CD4-positive, CD25-positive, alpha-beta regulatory T cell (primary cell): ENCODE measurements at places on chromosomes 5 and 9. TPM values are rescaled to one million over a fixed set of nuclear protein-coding genes. Genes with fewer than 3 reads are reported as not detected.

GRCh38 chr9:27856054-27856453 lies 282.8 kb upstream of the C9orf72 start:
- no peak for DNase-seq
- H3K27me3 ChIP-seq = no peaks in the 10 kb centered on the region
- no peaks in the 10 kb centered on the region for H3K36me3 ChIP-seq
- H3K4me3 ChIP-seq = no peak overlapping the region
- H3K27ac ChIP-seq = no peak overlapping the region

GRCh38 chr5:14557203-14557770 lies 24.3 kb upstream of the OTULINL start:
- peaks cover 3% of the 10 kb centered on the region for H3K27me3 ChIP-seq
- no peak overlapping the region for H3K4me3 ChIP-seq
- no peak overlapping the region for H3K27ac ChIP-seq
- DNase-seq = no peak

- no peaks in the 10 kb centered on the region for H3K36me3 ChIP-seq
- H3K4me1 ChIP-seq = no peaks in the 10 kb centered on the region
- no peak overlapping the region for H3K27ac ChIP-seq
- no peak overlapping the region for H3K4me3 ChIP-seq
- DNase-seq = no peak
- no peaks in the 10 kb centered on the region for H3K27me3 ChIP-seq
Measured at GRCh38 chr9:1722404-1722803, 292.7 kb upstream of the SMARCA2 start.

GRCh38 chr5:17794201-17794600 lies 159.9 kb downstream of the TAF11L14 start:
- no peak for DNase-seq
- no peaks in the 10 kb centered on the region for H3K36me3 ChIP-seq
- no peak overlapping the region for H3K4me3 ChIP-seq

- H3K4me1 ChIP-seq = no peaks in the 10 kb centered on the region
- H3K36me3 ChIP-seq = peaks cover 34% of the 10 kb centered on the region
- no peak overlapping the region for H3K4me3 ChIP-seq
- DNase-seq = no peak
Measured at GRCh38 chr9:131214876-131215275, 61.4 kb downstream of the FAM78A start.

- no peaks in the 10 kb centered on the region for H3K27me3 ChIP-seq
- no peaks in the 10 kb centered on the region for H3K36me3 ChIP-seq
- no peak overlapping the region for H3K27ac ChIP-seq
- no peak overlapping the region for H3K4me3 ChIP-seq
- no peak for DNase-seq
Measured at GRCh38 chr9:88531920-88532698, 2.9 kb upstream of the NXNL2 start.

GRCh38 chr9:120891884-120892747 lies 15.1 kb upstream of the PHF19 start:
- peaks cover 84% of the 10 kb centered on the region for H3K4me1 ChIP-seq
- DNase-seq = peak; percentile 60
- H3K4me3 ChIP-seq = peak overlapping the region; percentile 72
- no peaks in the 10 kb centered on the region for H3K27me3 ChIP-seq

DNA sequence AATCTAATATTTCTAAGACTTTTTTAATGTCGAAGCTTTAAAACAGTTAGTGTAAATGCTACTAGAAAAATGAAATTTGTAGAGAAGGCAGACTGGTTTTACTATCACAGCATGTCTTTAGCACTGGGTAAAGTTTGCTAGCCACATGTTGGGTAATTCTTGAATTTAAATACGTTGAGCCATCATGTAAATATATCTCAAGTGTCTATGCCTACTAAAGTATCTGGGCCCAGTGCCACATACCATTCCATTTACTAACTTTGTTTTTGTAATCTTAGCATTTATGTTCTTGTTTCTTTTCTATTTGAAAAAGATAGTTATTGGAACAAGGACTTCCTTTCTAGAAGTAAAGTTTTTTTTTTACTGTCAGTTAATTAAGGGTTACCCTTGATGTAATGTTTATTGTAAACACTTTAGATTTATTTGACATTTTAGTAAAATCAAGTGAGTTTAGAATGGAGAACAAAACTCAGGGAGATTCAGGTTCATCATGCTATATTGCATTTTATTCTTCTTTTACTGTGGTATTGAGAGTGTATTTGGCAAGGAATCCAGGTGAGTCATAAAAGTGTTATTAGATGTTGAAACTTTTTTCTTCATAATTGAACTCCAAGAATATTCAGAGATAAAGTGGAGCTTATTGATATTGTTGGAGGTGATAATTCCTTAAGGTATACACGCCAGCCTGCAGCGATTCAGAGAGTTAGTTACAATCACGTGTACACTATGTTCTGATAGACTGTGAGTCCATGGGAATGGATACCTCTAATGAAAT lies 182.4 kb downstream of the CCDC171 start:
- no peak overlapping the region for H3K4me3 ChIP-seq
- no peak overlapping the region for H3K27ac ChIP-seq
- no peaks in the 10 kb centered on the region for H3K27me3 ChIP-seq

DNA sequence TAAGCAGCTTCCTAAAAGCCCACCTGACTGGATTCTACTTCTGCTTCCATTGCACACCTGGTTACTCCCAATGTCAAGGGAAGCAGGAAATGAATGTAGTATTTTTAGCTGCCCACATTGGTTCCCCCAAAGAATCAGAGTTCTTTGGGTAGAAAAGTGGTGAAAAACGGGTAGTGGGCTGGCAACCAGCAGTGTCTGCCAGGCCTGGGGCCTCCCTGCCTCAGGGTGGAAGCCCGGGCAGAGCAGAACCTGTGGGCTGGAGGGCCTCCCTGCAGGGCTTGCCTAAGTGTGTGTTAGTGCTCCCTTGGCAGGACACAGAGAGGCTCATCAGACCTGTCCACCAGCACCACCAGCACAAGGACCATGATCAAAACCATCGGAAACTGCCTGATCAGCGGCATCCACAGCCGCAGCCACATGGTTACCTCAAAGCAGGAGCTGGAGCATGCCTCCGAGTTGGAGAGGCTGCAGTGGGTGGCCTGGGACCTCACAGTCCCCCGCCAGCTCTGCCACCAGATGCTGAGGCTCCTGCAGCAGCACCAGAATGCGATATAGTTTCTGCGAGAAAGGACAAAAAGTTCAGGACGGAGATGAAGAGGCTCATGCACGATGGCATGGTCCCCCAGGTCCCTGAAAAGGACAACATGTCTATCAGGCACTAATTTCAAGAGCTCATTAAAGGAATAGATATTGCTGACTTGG lies 72.2 kb downstream of the PTPDC1 start:
- DNase-seq = no peak
- no peak overlapping the region for H3K4me3 ChIP-seq
- no peaks in the 10 kb centered on the region for H3K27me3 ChIP-seq
- no peaks in the 10 kb centered on the region for H3K36me3 ChIP-seq

- no peak overlapping the region for H3K4me3 ChIP-seq
- H3K36me3 ChIP-seq = peaks cover 55% of the 10 kb centered on the region
- no peak overlapping the region for H3K27ac ChIP-seq
- H3K4me1 ChIP-seq = no peaks in the 10 kb centered on the region
- no peaks in the 10 kb centered on the region for H3K27me3 ChIP-seq
Measured at GRCh38 chr5:173108914-173109313, 35.4 kb upstream of the BNIP1 start.

- no peak overlapping the region for H3K27ac ChIP-seq
- no peak overlapping the region for H3K4me3 ChIP-seq
- H3K4me1 ChIP-seq = no peaks in the 10 kb centered on the region
- no peaks in the 10 kb centered on the region for H3K36me3 ChIP-seq
- no peak for DNase-seq
- no peaks in the 10 kb centered on the region for H3K27me3 ChIP-seq
Measured at GRCh38 chr9:22921742-22922141, 475.1 kb downstream of the DMRTA1 start.

GRCh38 chr5:173198049-173198448 lies 37.0 kb downstream of the NKX2-5 start:
- no peak overlapping the region for H3K4me3 ChIP-seq
- DNase-seq = no peak
- no peaks in the 10 kb centered on the region for H3K4me1 ChIP-seq
- no peaks in the 10 kb centered on the region for H3K27me3 ChIP-seq
- H3K36me3 ChIP-seq = no peaks in the 10 kb centered on the region

DNA sequence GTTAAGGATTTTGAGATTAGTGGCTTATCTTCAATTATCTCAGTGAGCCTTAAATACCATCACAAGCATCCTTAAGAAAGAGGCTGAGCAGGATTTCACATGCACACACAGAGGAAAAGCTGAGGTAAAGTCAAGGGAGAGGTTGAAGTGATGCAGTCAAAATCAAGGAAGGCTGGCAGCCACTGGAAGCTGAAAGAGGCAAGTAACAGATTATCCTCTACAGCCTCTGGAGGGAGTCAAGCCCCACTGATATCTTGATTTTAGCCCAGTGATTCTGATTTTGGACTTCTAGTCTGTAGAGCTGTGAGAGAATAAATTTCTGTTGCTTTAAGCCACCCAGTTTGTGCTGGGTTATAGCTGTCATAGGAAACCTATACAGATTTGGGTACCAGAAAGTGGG lies 80.1 kb downstream of the ANKRD31 start:
- no peaks in the 10 kb centered on the region for H3K27me3 ChIP-seq
- no peaks in the 10 kb centered on the region for H3K4me1 ChIP-seq
- H3K27ac ChIP-seq = no peak overlapping the region
- H3K36me3 ChIP-seq = no peaks in the 10 kb centered on the region
- no peak overlapping the region for H3K4me3 ChIP-seq

DNA sequence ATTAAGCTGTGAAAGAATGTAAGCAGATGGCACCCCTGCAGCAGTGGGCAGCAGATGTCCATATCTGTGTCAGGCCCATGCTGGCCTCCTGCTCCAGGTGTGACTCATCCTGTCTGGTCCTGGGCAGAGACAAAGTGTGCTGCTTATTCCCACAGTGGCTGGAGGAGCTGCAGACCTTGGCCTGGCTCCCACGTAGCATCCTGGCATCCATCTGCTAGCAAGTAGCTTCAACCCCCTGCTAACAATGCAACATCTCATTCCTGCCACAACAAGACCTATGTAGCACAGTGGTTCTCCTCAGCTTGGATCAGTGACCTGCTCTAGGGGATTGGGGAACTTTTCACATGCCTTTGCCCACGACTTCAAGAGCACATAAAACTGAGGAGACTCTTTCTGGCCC lies 126.4 kb upstream of the SLC12A2 start:
- no peaks in the 10 kb centered on the region for H3K4me1 ChIP-seq
- no peak overlapping the region for H3K27ac ChIP-seq
- DNase-seq = no peak
- no peaks in the 10 kb centered on the region for H3K36me3 ChIP-seq

GRCh38 chr5:83475935-83476814 lies 4.6 kb downstream of the VCAN start:
- no peak overlapping the region for H3K27ac ChIP-seq
- peaks cover 27% of the 10 kb centered on the region for H3K4me1 ChIP-seq
- H3K4me3 ChIP-seq = no peak overlapping the region
- no peak for DNase-seq
- no peaks in the 10 kb centered on the region for H3K36me3 ChIP-seq

GRCh38 chr9:26551971-26552370 lies 340.6 kb downstream of the CAAP1 start:
- no peak for DNase-seq
- no peaks in the 10 kb centered on the region for H3K27me3 ChIP-seq
- no peak overlapping the region for H3K4me3 ChIP-seq

The DRD1 gene
- polyA plus RNA-seq = not detected

The LIFR gene
- not detected for polyA plus RNA-seq

The EIF4EBP3 gene
- 38.5 TPM for polyA plus RNA-seq

The ZNF366 gene
- polyA plus RNA-seq = not detected

The LHX3 gene
- not detected for polyA plus RNA-seq

The GRK6 gene
- polyA plus RNA-seq = 79.6 TPM

The NR4A3 gene
- polyA plus RNA-seq = 0.43 TPM
